ENCODE measurements at places on chromosomes 1 and 21. TPM values are rescaled to one million over a fixed set of nuclear protein-coding genes. Genes with fewer than 3 reads are reported as not detected.
A peak's percentile ranks its signal among the peaks of the same experiment; 100 is the strongest.

DNA sequence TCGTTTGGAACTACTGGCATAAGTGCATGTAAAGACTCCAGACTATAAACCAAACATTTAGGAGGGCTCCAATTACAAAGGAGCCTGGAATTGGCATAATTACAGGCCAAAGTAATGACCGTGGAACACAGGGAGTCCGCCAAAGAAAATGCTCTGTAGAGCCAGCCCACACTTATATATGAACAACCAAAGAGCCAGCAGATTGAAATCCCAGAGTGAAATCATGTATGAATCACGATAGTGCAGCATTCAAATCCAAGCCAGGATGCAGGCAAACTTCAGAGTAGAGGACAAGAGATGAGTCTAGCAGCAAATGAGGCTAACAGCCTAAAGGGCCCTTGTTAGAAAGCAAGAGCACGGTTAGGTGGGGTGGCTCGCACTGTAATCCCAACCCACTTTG lies 13.1 kb downstream of the VPS26C start:
- H3K4me3 ChIP-seq = no peak overlapping the region
- H3K36me3 ChIP-seq = no peaks in the 10 kb centered on the region
- DNase-seq = peak; percentile 65
- peak overlapping the region; percentile 38 for H3K27ac ChIP-seq
- H3K27me3 ChIP-seq = no peaks in the 10 kb centered on the region

DNA sequence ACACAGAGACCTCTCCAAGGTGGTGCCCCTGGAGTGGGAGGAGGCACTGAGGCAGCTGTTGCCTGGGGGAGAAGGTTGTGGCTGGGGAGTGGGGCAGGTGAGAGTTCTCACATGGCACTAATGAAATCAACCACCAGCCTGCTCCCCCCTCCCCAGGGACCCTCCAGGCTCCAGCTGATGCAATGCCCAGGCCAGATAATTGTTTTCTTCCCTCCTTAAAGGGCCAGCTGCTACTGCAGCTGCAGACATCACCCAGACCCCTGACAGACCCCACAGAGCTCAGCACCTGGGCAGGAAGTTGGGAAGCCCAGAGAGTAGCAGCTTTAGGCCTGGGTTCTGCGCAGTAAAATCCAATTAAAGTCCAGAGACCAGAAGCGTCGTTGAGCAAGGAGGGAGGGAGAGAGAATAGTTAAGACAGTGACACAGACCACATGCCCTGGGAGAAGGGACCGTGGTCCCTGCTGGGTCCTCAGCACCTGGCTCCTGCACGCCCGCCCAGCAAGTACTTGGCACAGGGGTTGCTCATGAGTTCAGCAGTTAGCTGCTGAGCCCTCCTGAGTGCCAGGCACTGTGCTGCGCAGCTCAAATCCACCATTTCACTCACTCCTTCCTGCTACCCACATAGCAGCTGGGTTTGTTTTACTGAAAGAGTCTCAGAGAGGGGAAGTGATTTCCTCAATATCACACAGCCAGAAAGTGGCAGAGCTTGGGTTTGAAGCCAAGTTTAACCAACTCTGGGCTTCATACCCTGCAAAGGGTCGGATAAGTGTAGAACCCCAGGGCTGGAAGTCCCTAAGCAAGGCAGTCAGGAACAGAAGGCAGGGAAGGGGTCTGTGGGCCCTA lies 1.9 kb downstream of the RIMS3 start:
- DNase-seq = no peak
- H3K4me3 ChIP-seq = no peak overlapping the region
- H3K36me3 ChIP-seq = no peaks in the 10 kb centered on the region
- H3K27ac ChIP-seq = no peak overlapping the region
- H3K27me3 ChIP-seq = peaks cover 39% of the 10 kb centered on the region

FALEC gene
- not detected for total RNA-seq

PLA2G2F gene
- total RNA-seq = not detected

ADAM30 gene
- total RNA-seq = not detected

RAB42 gene
- 6.1 TPM for total RNA-seq

Measured in GM23248 (cell line).